ENCODE measurements at places on chromosomes 7 and 10.

- DNase-seq = peak; percentile 76
Measured at GRCh38 chr10:126062131-126063032, 166.0 kb downstream of the FANK1 start.

DNA sequence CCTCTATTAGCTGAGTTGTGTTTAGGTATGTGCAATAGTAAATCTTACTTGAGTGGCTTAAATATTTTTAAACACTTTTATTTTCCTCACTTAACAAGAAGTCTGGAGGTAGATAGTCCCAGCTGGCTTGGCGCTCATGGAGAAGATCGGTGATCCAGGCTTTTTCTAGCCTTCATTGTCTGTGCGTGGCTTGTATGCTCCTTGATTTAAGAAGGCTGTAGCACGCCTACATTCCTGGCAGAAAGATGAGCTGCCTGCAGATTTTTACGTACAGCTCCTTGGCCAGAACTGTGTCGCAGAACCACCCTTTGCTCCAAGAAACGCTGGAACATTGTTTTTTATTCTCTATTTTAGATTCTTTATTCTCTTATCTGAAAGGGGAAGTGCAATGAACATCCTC is 284.1 kb downstream of the KIF20B start:
- peak; percentile 12 for DNase-seq

DNA sequence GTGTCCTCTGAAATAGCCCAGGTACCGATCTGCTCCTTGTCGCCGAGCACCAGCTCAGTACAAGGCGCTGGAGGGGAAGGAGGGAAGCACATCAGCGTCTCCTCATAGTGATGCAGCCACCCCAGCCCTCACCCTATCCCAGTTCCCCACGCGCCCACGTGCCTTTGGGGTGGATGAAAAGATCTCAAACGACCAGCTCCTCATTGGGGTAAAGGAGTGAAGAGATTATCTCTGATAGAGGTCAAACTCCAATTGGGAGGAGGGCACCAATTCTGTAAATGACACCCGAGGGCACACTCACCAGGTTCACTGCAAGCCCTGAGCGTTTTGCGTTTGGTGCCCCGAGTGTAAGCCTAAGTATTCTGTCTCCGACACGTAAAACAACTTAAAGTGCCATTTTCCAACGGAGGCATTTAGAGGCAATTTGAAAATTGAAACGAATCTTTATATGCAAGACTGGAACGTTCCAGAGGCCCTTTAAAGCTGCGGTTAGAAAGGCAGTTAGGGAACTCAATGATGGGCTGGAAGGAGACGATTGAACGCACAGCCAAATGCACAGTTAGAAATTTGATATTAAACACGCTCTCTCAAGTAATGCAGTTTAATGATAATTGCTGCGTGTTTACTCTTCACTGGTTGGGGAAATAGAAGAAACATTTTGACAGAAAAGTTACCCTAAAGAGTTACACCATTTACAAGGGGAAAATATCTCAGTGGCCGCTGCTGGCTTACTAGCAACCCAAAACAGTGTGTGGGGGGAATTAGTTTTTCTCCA is 8.9 kb upstream of the EMX2 start:
- DNase-seq = no peak

DNA sequence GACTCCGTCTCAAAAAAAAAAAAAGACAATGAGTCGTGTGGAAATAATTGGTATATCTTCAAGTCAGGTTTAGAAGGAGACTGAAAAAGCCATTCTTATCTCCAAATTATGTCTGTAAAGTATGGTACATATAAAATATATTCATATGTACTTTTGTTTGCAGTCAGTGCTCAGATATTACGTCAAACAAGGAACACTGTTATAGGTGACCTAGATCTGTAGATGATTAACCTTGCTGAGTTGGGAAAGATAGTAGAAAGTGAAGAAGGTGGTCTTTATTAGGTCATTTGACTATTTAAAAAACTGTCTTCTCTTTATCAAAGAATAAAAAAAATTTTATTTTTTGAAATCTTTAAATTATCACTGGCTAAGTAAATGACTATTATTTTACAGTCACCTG is 44.9 kb upstream of the CYP26C1 start:
- no peak for DNase-seq

DNA sequence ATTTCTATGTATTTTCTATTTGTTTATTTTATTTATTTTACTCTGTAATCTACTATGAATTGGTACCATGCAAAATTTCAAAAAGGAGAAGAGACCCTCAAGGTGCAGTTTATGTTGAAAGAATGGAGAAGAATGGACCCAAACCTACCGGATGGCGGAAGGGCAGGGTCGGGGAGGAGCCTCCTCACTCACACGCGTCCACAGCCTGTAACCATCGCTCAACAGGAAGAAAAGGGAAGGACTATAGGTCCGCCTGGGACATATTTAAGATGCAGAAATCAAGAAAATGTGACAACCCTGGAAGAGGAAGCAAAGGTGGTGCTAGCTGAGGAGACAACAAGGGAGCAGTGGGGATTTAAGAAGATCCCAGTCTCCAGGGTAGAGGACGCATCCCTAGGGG is 158.4 kb downstream of the COBL start:
- no peak for DNase-seq

- no peak for DNase-seq
Measured at GRCh38 chr10:123912466-123912865, 20.9 kb upstream of the CPXM2 start.

- DNase-seq = no peak
Measured at GRCh38 chr7:36657036-36657660, 67.1 kb downstream of the AOAH start.

Data from hippocampal formation (tissue), 2 donors.